ENCODE measurements at places on chromosomes 2 and 18.

- DNase-seq, result peak; percentile 27
Measured at GRCh38 chr2:204024503-204024902, 87.9 kb downstream of the ICOS start.

DNA sequence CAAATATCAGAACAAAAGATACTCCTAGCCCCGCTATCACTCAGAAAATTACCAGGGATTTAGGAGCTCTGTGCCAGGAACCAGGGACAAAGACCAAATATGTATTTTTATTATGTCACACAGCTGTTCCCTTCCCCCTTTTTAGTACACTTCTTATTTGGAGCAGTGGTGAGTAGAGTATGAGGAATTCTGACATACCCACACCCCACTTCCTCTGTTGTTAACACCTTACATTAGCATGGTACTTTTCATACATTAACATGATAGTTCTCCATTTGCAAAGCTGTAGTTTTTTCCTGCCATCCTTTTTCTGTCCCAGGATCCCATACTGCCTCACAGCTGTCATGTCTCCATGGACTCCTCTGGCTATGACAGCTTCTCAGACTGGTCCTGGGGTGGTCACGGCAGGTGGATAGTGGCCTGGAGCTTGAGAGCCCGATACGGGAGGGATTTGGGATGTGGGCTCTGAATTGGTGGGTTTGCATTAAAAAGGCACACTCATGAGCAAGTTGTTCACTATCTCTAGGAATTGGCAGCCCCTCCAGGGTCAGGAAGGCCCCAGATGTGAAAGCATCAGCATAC, 100.2 kb downstream of the SH3RF3 start:
- no peak for DNase-seq

DNA sequence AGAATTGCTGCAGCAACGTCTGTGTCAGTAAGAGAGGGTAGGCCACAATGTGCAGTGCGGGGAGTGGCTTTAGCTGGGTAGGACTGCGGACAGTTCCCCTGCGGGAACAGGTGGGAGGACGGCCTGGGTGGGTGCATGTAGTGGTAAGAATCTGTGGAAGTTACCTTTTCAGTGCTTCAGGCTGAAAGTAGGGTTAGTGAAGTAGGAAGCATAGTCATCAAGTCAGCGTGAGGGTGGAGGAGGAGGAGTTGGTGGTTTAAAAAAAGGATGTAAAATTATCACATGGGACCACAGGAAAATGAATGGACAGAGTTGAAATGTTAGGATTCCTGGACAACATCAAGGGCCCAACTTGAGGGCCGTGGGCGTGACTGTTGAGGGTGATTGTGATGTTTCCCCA, 13.2 kb downstream of the CEP192 start:
- no peak for DNase-seq

GRCh38 chr2:102797486-102797885, 35.7 kb downstream of the TMEM182 start:
- no peak for DNase-seq

- DNase-seq, result no peak
Measured at GRCh38 chr18:39455285-39455684, 1889.7 kb upstream of the CELF4 start.

DNA sequence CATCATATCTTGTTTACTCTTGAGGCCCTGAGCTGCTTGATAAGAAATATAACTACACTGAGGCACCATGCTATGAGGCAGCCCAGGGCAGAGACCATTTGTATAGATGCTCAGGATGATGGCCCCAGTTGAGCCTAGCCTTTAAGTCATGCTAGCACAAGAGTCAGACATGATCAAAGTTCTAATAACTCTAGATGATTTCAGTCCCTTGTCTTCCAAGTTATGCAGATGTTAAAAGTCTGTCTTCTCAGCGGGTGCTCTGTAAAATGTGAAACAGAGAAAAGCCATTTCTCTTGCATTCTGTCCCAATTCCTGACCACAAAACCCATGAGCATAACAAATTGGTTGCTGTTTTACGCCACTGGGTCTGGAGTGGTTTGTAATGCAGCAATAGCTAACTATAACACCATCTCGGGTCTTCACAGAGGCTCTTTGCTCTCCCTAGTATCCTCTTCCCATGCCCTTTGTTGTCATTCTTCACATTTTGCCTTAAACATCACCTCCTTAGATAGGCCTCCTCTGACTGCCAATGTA, 49.6 kb downstream of the NXPH2 start:
- DNase-seq, result no peak

DNA sequence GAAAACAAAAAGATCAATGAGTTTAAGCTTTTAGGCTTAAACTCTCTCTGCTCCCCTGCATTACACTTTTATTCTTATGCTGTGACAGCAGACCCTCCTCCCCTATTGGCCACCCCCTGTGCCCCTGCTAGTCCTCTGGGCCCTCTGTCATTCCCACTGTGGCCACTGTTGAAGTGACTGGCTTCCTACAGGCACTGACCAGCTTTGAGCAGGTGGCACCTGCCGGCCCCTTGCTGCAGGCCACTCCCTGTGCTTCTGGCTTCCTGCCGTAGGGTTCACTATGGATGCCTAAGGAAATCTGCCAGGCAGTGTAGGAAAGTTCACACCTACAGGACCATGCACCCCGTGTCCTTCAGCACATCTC, 156.5 kb upstream of the L3MBTL4 start:
- DNase-seq, result no peak

DNA sequence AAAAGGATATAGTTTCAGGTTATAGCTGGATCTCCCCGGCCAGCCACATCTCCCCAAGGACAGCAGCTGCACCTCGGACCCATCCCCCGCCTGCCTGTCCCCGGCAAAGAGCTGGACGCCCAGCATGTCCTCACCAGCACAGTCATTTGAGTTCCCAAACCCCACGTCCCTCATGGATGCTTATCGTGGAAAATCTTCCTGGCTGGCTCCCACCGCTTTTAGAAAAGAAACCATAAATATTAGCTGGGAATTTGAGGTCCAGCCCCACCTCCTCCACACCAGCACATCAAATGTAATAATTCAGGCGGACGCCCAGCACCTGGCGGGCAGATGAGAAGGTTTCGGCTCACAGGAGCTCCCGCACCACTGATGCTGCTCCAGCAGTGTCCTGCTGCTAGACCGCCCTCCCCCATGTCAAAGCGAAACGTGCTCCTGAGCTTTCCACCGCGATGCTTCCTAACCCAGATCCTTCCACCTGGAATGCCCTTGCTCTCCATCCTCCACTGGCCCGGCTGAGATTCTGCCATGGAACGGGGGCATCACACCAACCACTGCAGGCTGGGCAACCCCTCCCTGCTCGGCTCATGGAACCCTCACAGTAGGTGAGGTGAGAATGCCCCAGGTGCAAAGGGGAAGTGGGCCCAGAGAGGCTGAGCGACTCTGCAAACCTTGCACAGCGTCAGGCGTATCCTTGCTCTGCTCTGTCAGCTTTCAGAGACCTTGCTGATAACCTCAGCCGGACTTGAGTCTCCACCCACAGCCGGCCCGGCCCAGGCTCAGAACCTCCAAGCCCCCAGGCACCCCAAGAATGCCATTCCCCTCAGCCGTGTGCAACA, 71.5 kb upstream of the GPC1 start:
- no peak for DNase-seq

DNA sequence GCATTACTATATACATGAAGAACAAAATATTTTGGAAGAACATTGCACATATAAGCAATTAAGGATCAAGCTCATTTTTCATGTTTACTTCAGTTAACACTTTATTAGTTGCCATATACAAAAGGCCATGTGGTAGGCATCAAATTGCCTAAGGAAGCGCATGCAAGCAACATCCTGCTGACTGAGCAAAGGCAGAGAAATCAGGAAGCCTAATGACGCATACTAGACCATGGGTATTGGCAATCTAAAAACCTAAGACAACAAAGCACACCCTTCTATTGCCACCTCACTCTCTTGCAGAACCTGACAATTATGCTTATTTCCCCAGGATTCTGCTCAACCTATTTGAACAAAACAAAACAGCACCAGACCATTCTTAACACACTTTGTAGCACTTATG, 171.9 kb downstream of the STK39 start:
- no peak for DNase-seq

DNA sequence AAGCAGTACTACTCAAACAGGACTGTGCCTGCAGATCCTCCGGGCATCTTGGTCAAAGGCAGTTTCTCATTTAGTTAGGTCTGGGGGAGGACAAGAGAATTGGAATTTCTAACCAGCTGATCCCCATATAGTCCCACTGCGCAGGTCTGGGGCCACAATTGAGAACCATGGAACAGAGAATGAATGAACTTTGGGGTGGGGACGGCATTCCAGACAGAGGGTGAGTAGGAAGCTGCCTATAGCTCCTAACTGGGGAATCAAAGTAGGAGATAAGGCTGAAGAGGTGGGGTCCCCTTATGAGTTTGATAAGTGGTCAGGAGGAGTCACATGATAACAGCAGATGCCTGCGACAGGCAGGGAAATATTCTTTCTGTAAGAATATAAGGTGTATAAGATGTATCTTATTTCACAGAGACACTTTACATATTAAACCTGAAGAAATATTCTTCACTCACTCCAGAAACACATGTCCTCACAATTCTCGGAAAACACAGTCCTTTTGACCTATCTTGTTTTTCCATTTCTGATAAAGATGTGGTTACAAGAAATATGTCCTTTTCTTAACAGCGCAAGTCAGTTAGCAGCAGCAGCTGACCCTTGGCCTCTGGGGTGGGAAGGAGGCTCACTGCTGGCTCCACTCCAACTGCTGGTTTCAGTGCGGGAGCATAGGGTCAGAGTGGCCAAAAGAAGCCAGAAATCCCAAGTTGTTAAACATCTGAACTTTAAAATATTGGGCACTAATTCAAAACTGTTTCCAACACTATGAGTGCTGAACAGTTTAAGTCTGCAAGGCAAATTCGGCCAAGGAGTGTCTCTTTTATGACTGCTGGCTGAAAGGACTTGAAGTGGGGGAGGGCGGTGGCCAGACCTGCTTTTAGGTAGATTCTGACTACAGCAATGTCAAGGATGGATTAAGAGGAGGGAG, 12.6 kb upstream of the TMEM214 start:
- no peak for DNase-seq

GRCh38 chr2:175180701-175181103, 808 bp downstream of the ATP5MC3 start:
- DNase-seq, result no peak

- peak; percentile 65 for DNase-seq
Measured at GRCh38 chr2:118865106-118865505, 17.7 kb upstream of the EN1 start.

DNA sequence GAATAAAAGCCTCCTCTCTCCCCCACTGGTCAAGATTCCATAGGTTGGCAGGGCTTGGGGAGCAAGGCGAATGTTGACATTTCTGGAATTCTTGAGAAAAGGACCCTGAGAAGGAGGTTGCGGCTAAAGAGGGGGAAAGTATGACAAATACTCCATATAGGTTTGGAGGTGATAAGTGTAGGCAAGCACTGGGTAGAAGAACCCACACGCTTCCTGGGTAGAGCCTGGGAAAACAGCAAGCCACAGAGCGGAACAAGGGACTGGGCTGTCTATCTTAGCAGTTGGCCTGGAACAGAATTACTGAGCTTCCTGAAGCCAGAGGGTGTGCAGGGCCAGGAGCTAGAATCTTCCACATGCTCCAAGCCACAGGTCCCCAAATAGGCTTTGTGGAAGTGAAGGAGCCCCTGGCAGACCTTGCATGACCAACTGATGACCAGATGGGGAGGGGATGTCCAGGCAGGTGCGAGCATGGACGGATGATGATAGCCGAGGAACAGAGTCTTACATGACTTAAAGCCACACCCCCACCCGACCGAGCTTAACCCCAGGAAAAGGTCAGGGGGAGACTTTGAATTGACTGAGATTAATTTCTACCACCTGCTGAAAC, 9.9 kb downstream of the PRKAG3 start:
- DNase-seq, result no peak

GRCh38 chr2:67600946-67601345, 203.8 kb downstream of the ETAA1 start:
- no peak for DNase-seq

- no peak for DNase-seq
Measured at GRCh38 chr2:171742760-171743159, 55.5 kb downstream of the DYNC1I2 start.

DNA sequence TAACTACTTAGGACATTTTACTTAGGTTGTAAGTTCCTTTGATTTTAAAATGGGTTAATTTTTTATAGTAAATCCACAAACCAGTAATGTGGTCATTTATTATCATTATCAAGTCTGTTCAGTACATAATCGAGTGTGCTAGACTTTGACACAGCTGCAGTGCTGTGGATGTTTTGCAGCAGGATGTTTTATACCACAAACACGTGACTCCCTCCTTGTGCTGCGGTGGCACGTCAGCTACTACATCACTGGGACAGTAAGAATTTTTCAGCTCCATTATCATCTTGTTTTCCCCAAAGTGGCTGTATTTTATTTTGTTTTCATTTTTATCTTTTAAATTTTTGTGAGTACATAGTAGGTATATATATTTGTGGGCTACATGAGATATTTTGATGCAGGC, 70.0 kb downstream of the ATP9B start:
- no peak for DNase-seq

DNA sequence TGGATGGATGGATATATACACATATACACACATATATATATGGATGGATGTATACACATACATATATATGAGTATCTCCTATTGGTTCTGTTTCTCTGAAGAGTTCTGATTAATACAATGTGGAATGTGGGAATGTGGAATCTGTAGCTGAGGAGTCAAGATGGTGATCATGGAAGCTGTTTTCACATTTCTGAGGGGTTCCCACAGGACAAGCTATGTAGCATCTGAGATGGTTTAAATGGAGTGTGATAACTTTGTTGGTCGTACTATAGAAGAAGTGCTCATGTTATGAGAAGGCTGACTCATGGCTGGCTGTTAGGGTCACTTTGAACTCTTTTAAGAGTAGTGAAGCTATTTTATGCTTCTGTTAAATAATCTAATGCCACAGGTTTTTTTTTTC, 279.7 kb downstream of the MEIS1 start:
- no peak for DNase-seq

DNA sequence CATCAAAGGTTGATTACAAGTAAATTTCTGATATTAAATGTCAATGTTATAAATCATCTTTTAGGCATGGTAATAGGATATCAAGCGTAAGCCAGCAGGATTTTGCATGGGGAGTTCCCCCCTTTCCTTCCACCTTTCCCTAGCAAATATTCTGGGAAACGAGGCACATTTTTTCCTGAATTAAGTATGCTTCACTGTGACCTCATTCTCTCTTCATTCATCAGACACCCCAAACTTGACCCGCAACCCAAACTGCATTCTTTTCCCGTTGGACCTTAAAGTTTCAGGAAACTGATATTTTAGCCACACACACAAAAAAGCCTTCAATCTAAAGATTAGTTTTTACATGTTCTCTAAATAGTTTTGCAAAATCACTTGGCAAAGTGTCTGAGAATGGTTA, 214.5 kb upstream of the CTAGE1 start:
- DNase-seq, result no peak

DNA sequence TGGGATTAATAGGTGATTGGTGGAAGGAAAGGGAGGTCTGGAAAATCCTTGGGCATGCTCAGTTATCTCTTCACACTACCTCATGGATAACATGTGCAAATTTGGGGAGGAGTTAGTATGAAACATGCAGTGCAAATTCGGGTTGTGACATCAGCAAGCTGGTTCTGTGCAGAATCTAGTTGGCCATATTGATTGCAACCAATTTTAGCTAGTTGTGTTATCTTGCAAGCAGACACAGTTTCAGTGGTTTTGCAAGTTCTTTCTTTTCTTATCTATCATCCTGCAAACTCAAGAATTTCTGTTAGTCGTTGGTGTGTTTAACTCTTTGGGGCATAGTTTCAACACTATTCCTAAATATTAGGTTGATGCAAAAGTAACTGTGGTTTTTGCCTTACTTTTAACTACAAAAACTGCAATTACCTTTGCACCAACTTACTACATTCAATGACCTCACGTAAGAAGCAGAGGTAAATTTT, 135.4 kb downstream of the PTH2R start:
- no peak for DNase-seq

GRCh38 chr2:197461057-197461456, 7.7 kb downstream of the COQ10B start:
- DNase-seq, result no peak
